ENCODE measurements at places on chromosomes 13 and 19. TPM values are rescaled to one million over a fixed set of nuclear protein-coding genes. Genes with fewer than 3 reads are reported as not detected.
A peak's percentile ranks its signal among the peaks of the same experiment; 100 is the strongest.

The PEG3 gene
- not detected for total RNA-seq

DNA sequence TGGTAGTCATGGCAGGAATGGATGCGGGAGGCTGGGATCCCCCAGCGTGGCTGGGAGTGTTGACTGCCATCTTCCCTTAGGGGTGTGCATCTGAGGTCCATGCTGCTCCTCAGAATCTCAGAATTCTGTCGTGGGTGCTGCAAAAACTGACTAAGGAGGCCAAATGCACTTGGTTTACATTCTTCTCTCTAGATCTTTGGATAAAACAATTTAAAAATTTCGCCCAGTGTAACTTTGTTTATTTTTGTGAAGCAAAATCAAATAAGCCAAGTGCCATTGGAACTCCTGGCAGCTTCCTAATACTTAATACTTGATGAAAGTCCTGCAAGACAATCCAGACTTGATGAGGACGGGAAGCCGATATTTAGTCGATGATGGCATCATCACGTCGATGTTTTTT is 27.8 kb upstream of the TM9SF2 start:
- no peak for DNase-seq

DNA sequence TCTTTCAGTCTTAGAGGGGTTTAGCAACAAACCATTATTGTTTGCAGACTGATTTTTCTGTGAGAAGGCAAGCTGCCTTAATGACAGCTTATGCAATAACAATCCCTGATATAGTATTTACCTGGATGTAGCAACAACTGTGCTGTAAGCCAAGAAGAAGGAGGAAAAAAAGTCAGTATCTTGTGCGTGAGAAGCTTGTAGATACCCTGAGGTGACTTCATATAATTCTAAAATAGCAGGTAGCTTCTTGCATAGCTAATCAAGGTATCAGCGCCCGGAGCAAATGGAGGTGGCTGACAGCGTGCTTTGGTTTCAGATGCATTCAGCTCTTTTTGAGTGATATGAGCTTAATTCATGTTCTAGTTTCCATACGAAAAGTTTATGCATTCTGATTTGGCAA is 309.8 kb downstream of the KLF5 start:
- no peak for DNase-seq

The ZNF415 gene
- total RNA-seq, result 6.9 TPM

DNA sequence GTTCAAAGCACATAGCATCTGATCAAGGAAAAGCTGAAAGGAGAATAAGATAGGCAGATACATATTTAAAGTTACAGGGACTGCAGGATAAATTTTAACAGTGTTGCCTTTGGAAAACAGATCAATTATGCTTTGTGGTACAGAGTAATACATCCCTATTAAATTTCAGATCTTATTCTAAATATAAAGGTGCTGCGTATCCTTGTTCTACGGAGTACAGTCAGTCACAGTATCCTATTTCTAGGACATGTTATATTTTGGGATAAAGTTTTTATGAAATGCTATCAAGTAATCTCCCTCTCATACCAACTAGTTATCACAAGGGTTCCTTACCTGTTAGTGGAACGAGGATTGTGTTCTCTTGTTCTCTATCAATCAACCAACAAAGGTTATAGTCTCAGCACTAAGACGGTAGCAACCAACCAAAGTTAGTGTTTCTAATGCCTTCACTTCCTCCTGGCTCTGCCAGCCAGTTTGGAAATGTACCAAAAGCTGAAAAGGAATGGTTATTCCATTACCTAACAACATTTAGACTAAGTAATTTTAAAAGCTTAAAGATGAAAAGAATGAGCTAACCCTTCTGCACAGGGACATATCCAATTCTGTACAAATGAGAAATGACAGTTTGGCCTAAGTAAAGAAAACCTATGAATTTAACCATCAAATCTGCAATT is 35.2 kb downstream of the TSC22D1 start:
- DNase-seq, result no peak

DNA sequence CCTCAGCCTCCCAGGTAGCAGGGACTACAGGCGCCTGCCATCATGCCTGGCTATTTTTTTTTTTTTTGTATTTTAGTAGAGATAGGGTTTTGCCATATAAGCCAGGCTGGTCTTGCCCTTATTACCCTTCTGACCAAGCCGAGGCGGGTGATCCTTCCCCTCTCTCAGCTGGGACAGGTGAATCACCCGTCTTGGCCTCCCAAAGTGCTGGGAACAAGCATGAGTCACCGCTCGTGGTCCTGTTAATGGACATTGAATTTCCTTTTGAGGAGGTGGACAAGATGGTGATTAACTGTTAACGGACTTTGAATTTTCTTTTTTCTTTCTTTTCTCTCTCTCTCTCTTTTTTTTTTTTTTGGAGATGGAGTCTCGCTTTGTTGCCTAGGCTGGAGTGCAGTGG is 10.6 kb downstream of the CD70 start:
- DNase-seq, result peak; percentile 71

The LIM2 gene
- not detected for total RNA-seq

The NKG7 gene
- not detected for total RNA-seq

DNA sequence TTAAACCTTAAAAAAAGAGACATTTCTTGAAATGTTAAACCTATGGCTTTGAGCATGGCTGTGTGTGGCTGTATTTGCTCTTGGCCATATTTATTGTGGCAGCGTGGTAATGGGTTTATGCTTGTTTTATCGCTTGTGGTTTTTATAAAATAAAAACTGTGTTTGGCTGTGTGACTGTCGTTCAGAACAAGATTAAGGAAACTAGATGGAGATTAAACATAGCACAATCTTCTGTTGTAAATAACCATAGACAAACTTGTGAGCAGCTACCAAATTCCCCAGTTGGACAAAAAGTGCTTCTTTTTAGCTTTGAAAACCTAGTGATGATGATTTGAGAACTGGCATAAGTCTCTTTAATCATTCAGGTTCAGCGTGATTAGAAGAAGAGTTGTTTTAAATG is 191.0 kb downstream of the GGACT start:
- DNase-seq, result no peak

The OVOL3 gene
- not detected for total RNA-seq

DNA sequence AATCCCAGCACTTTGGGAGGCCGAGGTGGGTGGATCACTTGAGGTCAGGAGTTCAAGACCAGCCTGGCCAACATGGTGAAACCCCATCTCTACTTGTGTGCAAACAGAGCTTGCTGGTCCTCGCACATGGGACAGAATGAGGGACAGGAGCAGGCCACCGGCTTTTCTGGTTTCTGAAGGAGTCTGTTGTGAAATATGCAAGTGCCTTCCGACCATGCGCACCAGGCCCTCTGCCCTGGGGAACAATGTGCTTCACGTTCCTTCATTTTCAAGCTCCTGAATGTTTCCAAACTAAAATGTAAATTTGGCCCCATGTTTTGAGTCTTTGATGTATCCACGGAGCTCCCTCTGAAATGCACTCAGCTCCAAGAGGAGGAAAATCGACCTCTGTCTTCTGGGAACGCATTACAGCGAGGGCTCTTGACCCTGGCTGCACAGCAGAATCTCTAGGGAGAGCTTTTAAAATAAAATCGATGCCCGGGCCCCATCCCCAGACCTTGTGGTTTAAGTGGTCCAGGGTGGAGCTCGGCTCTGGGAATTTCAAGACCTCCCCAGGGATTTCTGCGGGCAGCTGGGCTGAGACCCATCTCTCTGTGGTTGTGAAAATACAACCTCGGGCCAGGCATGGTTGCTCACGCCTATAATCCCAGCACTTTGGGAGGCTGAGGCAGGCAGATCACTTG is 9.3 kb upstream of the ACP4 start:
- DNase-seq, result peak; percentile 72

- DNase-seq, result no peak
Observed at GRCh38 chr19:34953092-34953491, 10.9 kb downstream of the ZNF792 start.

DNA sequence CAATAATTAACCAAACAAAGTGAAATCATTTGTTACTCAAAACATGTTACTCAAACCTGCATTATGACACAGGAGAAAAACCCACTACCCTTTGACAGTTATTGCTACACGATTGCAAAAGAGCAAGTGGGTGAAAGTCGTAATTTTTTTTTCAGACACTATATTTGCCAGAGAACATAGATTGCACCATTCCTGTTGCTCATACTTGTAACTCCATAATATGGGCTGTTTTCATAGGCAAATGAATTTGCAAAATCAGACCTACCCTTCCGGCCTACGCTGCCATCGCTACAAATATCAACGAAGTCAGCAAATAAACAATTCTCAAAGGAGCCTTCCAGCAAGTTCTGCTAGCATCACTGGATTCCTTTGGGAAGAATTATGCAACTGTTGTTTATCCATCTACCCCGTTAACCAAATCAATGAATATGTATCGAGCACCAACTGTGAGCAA is 396.5 kb downstream of the IRS2 start:
- DNase-seq, result no peak

The CYSLTR2 gene
- total RNA-seq, result not detected

The CADM4 gene
- 1.6 TPM for total RNA-seq

GRCh38 chr13:25371158-25371874 is 458 bp upstream of the ATP8A2 start:
- no peak for DNase-seq

The EEF1AKMT1 gene
- total RNA-seq, result 12.2 TPM

GRCh38 chr13:93336728-93337127 is 110.1 kb downstream of the GPC6 start:
- no peak for DNase-seq

The BORA gene
- 7.4 TPM for total RNA-seq

DNA sequence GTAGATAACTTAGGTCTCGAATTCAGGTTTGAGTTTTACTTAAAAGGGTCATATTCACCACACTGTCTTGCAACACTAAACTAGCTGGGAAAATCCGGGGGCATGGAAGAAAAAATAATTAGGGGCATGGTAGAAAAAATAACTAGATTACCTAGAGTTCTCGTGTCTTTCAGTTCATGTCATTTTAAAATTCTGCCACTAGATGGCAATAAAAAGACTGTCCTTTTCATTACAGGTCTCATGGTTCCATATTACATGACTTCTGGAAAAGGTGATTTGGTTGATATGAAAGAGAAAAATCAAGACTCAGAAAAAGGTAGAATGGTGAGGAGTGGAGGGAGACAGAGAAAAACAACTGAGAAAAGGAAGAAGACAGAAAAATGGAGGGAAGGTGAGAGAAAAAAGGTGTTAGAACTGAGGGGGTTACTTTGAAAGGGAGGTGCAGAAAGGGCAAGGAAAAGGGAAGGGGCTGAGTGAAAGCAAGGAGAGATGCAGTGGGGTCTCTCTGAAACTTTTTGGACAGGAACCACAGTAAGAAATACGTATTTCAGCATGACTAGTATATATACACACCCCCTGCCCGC is 299.0 kb downstream of the KLF12 start:
- peak; percentile 68 for DNase-seq

GRCh38 chr19:3818466-3818865 is 32.3 kb upstream of the MATK start:
- peak; percentile 6 for DNase-seq

DNA sequence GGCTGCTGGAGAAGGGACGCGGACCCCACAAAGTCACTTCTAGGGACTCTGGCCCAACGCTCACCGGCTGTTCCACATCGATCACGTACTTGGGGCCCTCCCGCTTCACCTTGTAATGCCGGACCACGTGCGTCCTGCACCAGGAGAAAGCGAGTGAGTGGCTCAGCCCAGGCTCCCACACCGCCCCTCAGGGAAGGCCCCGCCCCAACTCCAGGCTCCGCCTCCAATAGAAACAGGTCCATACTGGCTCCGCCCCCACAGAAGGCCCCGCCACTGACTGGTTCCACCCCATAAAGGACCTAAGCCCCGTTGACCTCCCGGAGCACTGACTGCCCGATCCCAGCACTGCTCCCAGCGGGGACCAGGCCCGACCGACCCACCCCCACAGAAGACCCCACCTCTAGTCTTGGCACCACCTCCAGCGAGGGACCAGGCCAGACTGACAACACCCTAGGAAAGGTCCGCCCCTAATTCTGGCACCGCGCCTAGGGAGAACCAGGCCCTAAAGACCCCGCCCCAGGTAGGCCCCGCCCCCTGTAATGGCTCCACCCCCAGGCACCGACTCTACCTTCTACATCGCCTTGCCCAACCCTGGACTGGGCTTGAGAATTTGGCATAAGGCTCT is 11.3 kb downstream of the STAP2 start:
- DNase-seq, result peak; percentile 19

The PRKD2 gene
- 5.2 TPM for total RNA-seq

The RUBCNL gene
- total RNA-seq, result 0.26 TPM

The CD177 gene
- total RNA-seq, result 0.29 TPM

The ARHGEF1 gene
- total RNA-seq, result 25.5 TPM

DNA sequence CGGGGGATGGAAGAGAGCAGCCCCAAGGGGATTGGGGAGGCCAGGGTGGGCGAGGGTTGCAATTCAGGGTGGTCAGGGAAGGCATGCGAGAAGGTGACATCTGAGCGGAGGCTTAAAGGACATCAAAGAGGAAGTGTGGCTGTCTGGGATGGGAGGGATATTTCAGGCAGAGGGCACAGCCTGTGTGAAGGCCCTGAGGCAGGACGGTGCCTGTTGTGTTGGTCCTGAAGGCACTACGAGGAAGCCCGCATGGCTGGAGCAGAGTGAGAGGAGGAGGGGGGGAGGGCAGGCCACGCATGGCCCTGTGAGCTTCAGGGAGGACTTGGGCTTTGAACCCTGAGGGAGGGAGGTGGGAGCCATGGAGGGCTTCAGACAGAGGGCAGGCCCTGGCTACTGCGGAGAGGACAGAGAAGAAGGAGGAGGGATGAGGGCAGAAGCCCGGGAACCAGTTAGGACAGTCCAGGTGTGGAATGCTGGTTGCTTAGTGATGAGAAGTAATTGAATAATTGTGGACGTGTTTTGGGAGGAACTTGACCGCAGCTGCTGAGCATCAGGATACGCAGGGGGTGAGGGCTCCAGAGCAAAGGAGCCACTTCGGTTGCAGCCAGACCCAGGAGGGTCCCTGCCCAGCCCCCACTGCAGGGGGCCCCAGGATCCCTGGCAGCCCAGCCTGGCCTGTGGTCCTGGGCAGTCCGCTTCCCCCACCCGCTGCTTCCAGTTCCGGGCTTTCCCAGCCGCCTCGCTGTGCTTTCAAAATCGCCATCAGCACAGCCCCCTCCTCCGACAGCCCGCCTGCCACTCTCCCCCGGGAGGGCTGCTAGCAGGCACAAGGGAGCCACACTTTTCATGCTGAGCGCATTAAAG is 6.2 kb downstream of the TLE6 start:
- no peak for DNase-seq

The ICAM1 gene
- 5.1 TPM for total RNA-seq

The DACH1 gene
- total RNA-seq, result not detected

- no peak for DNase-seq
Observed at GRCh38 chr13:87894059-87894458, 222.9 kb downstream of the SLITRK5 start.

GRCh38 chr19:14474827-14475226 is 327 bp downstream of the PTGER1 start:
- no peak for DNase-seq

The MYPOP gene
- 5.1 TPM for total RNA-seq

DNA sequence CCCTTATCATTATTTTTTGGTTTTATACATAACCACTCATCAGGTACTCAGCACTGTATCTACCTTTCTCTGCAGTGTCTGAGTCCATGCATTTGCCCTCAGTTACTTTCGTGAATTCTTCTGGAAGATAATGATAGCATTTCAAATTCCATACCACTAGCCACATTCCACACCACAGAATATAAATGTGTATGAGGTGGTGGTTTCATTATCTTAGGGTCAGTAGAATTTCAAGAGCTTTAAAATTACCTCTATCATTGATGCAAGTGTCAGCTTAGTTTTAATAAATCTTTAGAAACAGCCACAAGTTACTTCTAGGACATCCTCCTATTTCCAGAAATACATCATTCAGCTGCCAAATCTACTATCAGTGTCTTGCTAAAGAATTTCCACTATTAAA is 1578.3 kb downstream of the OLFM4 start:
- no peak for DNase-seq

The A1BG gene
- 31.5 TPM for total RNA-seq

The GRIK5 gene
- total RNA-seq, result 0.13 TPM

- no peak for DNase-seq
Observed at GRCh38 chr13:94431987-94432386, 47.5 kb downstream of the DCT start.

GRCh38 chr13:51035978-51036377 is 75.1 kb downstream of the C13orf42 start:
- no peak for DNase-seq

Data from myocyte (in vitro differentiated cells).